Psoas muscle (tissue), 8 donors: ENCODE measurements at places on chromosomes 7 and 10. TPM values are rescaled to one million over a fixed set of nuclear protein-coding genes. Genes with fewer than 3 reads are reported as not detected.

KCNH2 gene
- total RNA-seq: 0.39 TPM

ASAH2 gene
- 2.0 TPM for total RNA-seq

FAM241B gene
- total RNA-seq: 1.9 TPM

CADPS2 gene
- total RNA-seq: 3.6 TPM

CPN1 gene
- total RNA-seq: not detected
